Dermis lymphatic vessel endothelial cell (primary cell): ENCODE measurements at places on chromosomes 4 and X. TPM values are rescaled to one million over a fixed set of nuclear protein-coding genes. Genes with fewer than 3 reads are reported as not detected.

The TKTL2 gene
- not detected in 2 replicates for total RNA-seq

The BTK gene
- total RNA-seq, result not detected in 2 replicates

The IGFBP7 gene
- 851 and 1,319 TPM in 2 replicates for total RNA-seq

The SMARCA1 gene
- 19.7 and 23.0 TPM in 2 replicates for total RNA-seq

The ZNF141 gene
- total RNA-seq, result 11.6 and 13.5 TPM in 2 replicates

The TMEM35A gene
- total RNA-seq, result 0.60 and 0.65 TPM in 2 replicates
